ENCODE measurements at places on chromosomes 2 and 18.

- DNase-seq, result no peak
Measured at GRCh38 chr2:157052685-157053224, 204.8 kb upstream of the GALNT5 start.

- no peak for DNase-seq
Measured at GRCh38 chr2:2640818-2641217, 309.7 kb upstream of the MYT1L start.

DNA sequence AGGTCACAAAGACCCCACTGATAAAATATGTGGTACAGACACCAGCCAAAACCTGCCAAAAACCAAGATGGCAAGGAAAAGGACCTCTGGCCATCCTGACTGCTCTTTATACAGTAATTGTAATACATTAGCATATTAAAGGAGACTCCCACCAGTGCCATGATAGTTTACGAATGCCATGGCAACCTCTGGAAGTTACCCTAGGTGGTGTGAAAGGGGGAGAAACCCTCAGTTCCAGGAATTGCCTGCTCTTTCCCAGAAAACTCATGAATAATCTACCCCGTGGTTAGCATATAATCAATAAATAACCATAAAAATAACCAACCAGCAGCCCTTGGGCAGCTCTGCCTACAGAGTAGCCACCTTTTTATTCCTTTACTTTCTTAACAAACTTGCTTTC is 129.8 kb upstream of the EPB41L3 start:
- no peak for DNase-seq

- DNase-seq, result peak; percentile 81
Measured at GRCh38 chr2:241903121-241904010, 33.8 kb downstream of the RTP5 start.

DNA sequence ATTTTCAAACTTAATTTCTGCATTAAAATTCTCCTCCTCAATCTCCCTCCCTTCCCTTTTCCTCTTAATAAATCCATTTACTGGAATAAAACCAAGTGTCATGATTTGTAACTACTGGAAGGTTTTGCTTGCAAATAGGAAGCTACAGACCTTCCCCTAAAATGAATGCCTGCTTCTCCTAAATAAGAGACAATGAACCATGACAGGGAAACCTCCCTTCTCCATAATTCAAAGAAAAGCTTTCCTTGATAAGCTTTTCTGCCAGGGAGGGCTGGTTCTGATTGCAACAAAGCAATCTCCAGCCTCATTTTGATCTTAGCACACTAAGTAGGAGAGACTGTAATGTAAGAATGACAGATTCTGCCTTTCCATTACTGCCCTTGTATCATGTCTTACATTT is 111.0 kb upstream of the CDH20 start:
- DNase-seq, result no peak

GRCh38 chr2:158234497-158234896 is 132.8 kb downstream of the UPP2 start:
- no peak for DNase-seq

DNA sequence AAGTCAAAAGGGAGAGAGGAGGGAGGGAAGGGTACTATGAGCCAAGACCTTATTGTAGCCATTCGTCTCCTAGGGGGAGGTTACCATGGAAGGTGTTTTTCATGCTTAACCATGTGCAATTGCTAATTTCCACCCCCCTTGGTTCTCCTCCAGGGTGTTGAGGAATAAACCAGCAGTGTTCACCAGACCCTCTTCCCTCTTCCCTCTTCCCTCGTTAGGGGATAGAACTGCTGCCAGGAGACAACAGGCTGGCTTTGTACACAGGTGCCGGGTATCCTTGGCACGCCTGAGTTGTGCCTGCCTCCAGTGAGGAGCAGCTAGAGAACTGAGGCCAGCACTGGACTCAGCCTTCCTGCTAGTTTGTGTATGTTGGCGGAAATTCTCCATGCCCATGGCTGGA is 41.1 kb upstream of the ARL5A start:
- DNase-seq, result no peak

DNA sequence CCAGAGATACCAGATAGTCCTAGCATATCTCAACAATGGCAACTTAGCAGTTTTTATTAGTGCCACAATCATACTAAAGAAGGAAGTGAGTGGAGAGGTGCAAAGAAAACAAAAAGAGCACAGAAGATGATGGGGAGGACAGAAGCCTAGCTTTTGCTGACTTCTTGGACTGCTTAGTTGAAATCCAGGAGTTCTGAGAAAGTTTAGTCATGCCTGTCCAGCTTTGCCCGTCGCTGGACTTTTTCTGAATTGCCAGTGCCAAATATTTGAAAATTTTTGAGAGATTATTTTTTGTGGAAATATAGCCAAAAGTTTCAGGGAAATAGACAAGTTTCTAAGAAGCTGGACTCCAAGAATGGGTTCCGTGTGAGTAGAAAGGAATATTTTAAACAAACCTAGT is 558.7 kb upstream of the TNP1 start:
- no peak for DNase-seq

DNA sequence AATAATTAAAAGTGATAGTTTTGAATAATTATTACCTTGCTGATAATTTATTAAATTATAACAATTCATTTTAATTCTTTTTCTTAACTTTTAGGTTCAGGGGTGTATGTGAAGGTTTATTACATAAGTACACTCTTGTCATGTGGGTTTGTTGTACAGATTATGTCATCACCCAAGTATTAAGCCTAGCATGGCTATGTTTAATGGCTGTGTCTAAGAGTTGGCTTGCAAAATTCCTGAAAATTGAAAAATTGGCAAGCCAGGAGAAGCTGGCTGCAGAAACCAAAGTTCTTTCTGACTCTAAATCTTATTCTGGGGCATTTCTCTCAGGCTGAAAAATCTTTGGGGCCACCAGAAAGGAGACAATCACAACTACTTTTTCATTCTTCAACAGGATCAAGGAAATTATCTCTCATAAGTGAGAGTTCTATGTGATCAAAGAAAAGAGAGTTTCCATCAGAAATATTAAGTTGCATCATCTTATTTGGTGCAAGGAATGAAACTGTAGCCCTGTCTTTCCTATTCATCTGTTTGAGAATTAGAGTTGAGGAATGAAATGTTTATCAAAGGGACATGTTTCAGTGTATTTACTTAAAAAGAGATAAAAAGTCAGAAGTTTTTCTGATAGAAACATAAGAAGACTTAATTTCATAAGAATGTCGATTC is 412.1 kb upstream of the CDH2 start:
- DNase-seq, result no peak

- DNase-seq, result no peak
Measured at GRCh38 chr2:127388423-127389164, 819 bp upstream of the MAP3K2 start.

GRCh38 chr18:71233177-71233576 is 944.3 kb downstream of the SOCS6 start:
- DNase-seq, result no peak

- no peak for DNase-seq
Measured at GRCh38 chr2:74130211-74130995, 17.3 kb downstream of the BOLA3 start.

DNA sequence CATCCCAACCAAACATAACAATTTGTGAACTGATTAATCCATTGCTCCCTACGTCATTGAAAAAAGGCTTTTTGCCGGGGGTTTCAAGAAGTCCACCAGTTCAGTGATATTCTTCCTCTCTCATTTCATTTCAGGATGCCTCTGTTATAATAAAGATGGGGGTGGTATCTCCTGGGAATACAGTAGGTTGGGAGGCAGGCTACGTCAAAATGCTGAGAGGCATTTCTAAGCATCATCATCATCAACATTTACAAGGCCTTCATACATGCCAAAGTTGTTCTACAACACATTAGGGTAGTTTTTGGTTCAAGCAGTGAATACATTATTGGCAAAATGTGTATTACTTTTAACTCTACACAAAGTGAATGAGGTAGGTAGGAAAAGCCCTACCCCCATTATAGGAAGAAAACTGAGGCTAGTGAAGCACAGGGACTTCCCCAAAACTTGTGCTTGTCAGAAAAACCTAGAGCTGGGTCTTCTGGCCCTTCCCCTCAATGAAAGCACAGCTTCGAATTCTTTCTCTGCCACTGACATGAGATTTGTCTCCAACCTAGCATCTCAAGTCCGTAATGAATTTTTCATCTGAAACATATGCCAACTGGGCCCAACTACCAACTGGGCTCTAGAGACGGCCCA is 11.3 kb downstream of the OSR1 start:
- DNase-seq, result no peak

GRCh38 chr2:58110765-58111164 is 64.2 kb downstream of the VRK2 start:
- DNase-seq, result no peak

DNA sequence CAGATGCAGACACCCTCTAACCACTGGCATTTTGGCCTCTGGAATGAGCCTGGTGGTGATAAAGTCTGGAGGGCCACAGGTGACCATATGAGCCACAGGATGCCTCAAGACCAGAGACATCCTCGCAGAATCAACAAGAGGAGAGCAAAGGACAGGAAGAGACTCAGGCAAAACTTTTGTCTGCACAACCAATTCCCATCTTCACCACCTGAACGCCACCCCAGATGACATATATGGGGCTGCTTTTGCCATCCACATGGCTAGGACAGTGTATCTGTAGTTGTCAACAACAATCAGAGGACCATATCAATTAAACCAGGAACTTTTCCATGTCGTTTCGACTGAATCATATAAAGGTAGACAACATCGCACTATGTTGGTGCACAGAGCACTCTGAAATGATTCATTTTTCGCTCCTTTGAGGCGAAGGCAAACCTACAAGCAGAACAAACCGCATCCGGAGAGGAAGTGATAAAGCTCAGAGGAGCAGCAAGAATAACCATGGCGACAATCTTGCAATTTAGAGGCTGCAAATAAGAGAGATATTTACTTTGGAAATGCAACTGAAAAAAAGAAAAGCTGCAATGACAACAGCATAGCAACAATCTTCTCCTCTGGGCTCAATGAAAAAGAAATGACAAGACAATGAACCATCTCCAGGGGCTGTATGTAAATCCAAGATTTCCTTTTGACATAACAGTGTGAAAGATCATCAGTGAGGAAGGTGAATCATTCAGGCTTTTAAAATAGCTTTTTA is 204.5 kb downstream of the ARL4C start:
- DNase-seq, result no peak

DNA sequence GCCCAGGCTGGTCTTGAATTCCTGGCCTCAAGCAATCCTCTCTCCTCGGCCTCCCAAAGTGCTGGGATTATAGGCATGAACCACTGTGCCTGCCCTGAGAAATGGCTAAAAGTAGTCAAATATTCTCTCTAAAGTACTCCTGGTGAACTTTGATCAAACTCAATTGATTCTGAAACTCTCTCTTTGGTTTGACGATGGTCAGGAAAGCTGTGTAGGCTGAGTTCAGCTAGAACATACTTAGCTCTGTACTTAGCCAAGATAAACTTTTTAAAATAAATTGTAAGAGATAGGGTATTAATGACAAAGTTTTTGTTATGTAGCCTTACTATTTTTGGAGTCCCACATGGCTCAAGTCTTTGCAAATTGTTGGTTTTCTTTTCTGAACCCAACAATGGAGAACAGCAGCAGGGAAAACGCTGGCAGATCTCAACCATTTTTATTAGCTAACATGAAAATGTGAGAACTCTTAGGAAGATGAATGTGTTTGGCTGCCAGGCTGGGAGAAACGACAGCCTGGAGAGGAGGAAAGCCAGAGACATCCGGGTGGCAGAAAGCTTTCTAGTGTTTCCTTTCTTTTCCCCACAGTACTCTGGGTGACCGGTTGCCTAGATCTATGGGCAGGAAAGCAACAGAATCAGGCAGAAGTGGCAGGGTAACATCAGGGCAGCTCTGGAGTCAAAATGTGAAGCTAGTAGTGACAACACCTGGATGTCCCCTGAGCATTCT is 193.0 kb upstream of the LHCGR start:
- DNase-seq, result no peak

DNA sequence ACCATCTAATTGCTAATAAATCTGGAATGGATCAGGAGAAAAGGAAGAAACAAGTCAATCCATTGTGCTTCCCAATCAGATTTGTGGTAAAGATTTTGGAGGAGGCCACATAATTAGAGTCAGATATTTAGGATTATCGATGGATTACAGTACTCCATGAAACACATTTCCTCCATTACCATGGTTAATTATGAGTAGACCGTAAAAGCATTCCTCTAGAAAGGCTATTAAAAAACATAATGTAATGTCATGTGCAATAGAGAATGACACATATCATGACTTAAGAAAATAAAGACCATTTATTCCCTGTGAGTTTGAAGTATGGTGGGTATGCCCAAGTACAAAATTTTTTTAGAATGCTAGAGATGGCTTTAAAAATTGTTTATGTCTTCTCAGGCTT is 96.1 kb downstream of the ITGA4 start:
- no peak for DNase-seq

- no peak for DNase-seq
Measured at GRCh38 chr18:62493033-62493862, 29.6 kb upstream of the ZCCHC2 start.

- no peak for DNase-seq
Measured at GRCh38 chr2:144026753-144027152, 493.2 kb downstream of the ZEB2 start.

DNA sequence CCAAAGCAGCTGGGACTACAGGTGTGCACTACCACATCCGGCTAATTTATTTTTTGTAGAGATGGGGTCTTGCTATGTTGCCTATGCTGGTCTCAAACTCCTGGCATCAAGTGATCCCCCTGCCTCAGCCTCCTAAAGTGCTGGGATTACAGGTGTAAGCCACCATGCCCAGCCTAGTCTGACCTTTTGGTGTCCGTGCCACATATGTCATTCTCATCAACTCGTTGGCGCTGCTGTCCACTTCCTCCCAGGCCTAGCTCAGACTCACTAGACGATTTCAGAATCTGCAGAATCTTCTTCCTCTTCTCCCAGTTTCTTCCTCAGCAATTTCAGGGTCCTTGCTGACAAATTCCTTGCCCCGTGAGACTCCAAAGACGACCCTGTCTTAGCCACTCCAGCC is 39.8 kb upstream of the DNMT3A start:
- no peak for DNase-seq

DNA sequence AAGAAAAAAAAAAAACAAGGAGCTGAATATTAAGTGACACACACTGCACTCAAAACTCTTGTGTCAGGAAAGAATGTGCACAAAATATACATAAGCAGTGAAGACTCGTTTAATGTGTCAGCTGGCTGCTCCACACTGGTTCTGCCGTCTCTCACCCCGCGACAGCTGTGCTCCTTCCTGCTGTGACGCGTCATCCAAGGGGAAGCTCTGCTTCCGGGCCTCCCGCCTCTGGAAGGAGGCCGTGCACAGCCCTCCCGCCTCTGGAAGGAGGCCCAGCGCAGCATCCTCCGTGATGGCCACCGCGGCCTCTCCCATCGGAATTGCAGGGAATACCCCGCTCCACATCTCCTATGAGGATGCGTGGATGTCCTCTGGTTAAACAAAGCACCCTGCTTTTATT is 151.0 kb downstream of the HDAC4 start:
- DNase-seq, result peak; percentile 74

GRCh38 chr18:11953113-11953512 is 28.2 kb upstream of the IMPA2 start:
- no peak for DNase-seq

DNA sequence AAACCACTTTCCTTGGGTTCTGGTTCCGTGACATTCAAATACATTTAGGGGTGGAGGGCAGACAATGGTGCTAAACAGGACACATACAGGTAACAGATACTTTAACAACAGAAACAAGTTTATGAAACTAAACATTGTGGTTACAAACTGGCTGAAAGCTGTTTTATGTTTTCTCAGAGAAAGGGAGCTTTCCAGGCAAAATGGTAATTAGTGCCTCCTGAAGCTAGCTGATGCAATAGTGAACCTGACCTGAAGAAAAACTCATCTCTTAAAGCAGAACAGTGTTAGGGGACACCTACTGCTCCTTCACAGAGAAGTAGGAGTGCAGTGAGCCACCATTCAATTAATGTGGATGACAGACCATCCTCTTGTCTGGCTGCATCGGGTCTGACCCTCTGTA is 138.9 kb downstream of the CCDC148 start:
- DNase-seq, result no peak
